ENCODE measurements at places on chromosomes 11 and 22.
A peak's percentile ranks its signal among the peaks of the same experiment; 100 is the strongest.

GRCh38 chr22:47036352-47036751 is 273.9 kb downstream of the TBC1D22A start:
- DNase-seq, result no peak

- DNase-seq, result peak; percentile 56
Measured at GRCh38 chr11:726278-727220, 20.5 kb downstream of the EPS8L2 start.

DNA sequence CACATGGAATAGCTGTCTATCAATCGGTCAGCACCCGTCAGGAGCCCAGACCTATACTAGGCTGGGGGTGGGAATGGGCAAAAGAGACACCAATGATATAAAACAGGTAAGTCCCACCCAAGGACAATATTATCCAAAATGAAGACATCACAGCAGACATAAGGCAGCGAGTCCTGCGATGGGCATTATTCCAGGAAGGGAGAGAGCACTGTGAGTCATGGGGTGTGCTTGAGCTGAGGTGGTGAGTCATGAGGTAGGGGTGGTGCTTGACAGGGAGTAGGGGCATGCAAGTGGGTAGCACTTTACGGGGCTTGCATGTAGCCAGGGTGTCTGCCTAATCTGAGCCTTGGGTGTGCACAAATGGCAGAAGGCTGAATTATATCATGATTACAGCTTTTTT is 605.0 kb upstream of the CADM1 start:
- DNase-seq, result no peak

GRCh38 chr11:110198031-110198729 is 98.2 kb downstream of the RDX start:
- no peak for DNase-seq

- no peak for DNase-seq
Measured at GRCh38 chr11:34408580-34409172, 30.1 kb upstream of the CAT start.

DNA sequence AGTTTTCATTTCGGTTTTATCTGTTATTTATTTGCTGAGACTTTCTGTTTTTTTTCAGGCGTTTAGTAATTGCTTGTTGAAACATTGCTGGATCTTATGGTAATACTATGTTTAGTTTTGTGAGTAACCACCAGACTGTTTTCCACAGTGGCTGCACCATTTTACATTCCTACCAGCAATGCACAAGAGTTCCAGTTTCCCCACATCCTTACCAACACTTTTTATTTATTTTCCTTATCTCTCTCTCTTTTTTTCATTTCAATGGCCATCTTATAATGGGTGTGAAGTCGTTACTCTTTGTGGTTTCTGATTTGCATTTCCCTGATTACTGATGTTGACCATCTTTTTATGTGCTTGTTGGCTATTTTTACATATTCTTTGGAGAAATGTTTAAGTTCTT is 23.7 kb downstream of the USP47 start:
- DNase-seq, result no peak

GRCh38 chr11:79508461-79508860 is 67.6 kb upstream of the TENM4 start:
- no peak for DNase-seq

DNA sequence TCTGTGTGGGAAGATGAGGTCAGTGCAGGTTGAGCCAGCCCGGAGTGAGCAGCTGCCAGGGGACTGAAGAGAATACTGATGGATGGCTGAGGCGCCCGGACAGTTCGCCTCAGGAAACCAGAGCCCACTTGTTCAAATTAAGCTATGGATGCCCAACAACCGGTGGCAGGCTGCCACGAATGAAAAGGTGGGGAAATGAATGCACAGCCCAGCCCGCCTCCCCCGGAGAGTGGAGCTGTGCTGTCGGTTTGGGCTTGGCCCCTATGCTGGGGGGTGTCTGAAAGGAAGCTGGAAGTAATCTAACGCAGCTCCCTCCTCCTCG is 21.9 kb downstream of the HSPA8 start:
- DNase-seq, result no peak

DNA sequence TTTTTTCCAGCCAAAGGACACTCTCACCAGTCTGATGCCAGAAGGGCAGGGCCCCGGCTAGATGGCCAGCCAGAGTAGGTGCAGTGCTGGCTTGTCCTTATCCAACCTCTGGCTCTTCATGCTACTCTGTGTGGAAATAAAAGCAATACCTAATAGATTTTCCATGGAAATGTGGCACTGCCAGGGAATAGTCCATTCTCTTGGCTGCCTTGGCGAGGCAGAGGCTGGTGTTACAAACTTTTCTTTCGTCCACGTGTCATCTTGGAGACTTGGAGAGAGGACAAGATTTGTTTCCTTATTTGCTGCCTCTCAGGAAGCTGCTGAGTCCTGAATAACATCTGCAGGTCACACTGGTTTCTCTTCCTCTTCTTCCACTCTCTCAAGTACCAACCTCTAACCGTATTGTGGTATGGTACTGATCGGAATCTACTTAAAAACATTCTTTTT is 17.2 kb upstream of the C1QTNF4 start:
- DNase-seq, result no peak
